ENCODE measurements at places on chromosomes 5 and 9.

- no peak for DNase-seq
These were observed 18.2 kb upstream of the SLCO4C1 start for GRCh38 chr5:102314328-102314727.

DNA sequence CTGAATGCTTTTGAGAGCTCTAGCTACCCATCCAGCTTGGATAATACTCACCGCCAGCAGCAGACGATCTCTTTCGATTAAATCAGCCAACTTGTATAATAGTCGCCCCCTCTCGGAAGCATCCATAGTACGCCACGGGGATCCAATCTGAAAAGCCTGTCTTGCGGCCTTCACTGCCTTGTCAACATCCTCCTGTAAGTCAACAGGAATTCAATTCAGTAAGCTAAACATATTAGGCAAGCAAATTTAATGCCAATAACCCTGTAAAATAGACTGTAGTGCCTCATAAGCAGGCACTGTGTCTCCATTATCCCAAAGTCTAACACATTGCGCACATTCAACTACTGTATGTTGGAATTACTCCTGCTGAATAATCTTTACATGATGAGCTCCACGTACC is 22.0 kb downstream of the ALDH1A1 start:
- no peak for DNase-seq

DNA sequence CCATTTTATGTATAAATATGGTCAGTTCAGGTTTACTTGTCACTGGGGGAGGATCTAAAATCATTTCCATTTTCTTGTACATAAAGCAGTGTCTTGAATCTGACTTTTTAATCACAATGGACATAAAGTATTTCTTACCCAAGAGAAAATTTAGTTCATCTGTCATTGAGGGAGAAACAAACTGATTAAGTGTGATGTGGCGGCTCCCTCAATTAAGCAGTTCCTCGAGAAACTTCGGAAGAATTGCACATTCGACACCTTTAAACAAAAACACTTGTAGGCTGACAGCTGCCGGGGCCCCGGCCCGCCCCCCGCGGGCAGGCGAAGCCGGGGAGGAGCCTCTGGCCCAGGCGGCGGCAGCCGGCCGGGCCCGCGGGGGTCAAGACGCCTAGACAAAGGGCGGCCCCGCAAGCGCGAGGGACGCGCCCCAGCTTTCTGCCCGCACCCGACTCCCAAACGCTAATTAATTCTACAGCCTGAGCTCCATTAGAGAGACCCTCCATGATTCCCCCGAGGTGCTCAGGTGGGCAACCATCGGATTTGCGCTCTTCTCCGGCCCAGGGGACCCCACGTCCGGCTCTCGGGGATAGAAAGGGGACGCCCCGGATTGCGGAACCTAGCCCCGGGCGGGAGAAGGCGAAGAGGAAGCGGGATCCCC is 750 bp downstream of the TRIM36 start:
- DNase-seq, result peak; percentile 12

- no peak for DNase-seq
These were observed 11.0 kb downstream of the ABLIM3 start for GRCh38 chr5:149152317-149152746.

DNA sequence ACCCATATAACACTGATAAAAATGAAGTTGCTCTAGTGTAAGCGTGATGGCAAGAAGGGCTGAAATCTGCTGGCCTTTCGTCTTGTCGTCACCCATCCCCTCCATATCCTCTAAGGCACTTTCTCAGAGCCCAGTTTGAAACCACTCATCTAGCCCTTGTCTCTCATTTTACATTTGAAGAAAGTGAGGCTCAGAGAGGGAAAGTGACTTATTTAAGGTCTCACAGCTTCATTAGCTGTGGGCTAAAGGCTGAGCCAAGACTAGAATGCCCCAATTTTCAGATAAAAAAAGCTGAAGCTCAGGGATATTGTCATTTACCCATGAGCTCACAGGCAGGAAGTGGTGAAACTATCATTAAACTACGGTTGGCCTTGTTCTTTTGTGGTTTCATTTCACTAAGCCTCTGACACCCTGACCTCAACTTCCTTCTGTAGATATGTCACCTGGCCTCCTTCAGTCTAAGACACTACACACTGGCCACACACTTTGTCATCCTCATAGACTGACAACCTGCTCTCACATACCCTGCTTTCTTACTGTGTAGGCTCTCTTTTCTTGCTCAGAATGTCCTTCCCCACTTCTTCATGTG is 176.7 kb upstream of the DMAC1 start:
- DNase-seq, result no peak

- DNase-seq, result no peak
These were observed 148.4 kb downstream of the MAN2A1 start for GRCh38 chr5:109838157-109838556.

GRCh38 chr5:55993731-55994494 is 850 bp downstream of the IL6ST start:
- no peak for DNase-seq

GRCh38 chr9:89801341-89801740 is 196.5 kb downstream of the GADD45G start:
- no peak for DNase-seq

- DNase-seq, result no peak
These were observed 8.1 kb downstream of the SPINK14 start for GRCh38 chr5:148176480-148176879.

DNA sequence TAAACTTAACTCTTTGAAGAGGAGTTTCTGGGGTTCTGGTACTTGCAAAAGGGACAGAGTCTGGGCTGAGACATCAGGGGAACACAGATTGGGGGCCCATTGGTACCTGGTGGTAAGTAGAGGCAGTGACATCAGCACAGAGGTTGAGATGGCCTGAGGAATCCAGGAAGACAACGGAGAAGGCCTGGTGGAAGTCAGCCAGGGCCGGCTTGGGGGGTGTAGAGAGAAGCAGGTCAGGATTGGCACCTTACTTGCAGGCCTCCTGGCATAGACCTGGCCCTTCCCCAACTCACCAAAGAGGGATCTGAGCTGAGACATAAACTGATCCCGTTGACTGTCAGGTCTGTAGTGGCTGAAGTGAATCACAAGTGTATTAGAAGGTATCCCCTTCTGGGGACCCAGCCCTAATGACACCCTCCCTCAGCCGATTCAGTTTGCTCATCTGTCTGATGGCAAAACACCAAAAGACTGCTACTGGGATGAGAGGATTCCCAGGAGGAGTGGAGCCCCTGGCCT is 5.5 kb downstream of the NOL6 start:
- no peak for DNase-seq

GRCh38 chr5:11432116-11432515 is 472.1 kb downstream of the CTNND2 start:
- no peak for DNase-seq

GRCh38 chr9:20509466-20509865 is 112.8 kb downstream of the MLLT3 start:
- no peak for DNase-seq

GRCh38 chr9:79610019-79610631 is 38.4 kb downstream of the TLE4 start:
- DNase-seq, result no peak

GRCh38 chr9:97473717-97474116 is 27.7 kb upstream of the TMOD1 start:
- no peak for DNase-seq

DNA sequence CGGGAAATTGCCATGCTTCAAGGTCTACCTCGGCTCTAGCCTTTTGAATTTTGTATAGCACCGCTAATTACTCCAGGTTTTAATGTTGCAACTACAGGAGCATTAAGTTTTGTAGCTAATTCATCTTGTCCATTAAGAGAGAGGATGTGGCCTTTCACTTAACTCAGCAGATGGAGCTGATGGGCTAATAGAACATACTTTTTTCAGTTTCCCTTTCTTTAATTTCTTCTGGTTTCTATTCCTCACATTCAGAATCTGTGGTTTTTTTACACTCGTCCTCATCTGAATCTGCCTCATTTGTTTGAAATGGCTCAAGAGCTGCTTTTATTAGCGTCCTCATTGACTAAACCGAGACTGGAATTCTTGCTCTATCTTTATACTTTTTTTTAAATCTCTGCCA is 2085.7 kb upstream of the C9orf72 start:
- no peak for DNase-seq

GRCh38 chr5:95043648-95044047 is 241.2 kb downstream of the MCTP1 start:
- DNase-seq, result no peak

- DNase-seq, result no peak
These were observed 8.1 kb upstream of the CYSTM1 start for GRCh38 chr5:140166911-140167310.

GRCh38 chr5:178573216-178573615 is 17.0 kb downstream of the COL23A1 start:
- no peak for DNase-seq

DNA sequence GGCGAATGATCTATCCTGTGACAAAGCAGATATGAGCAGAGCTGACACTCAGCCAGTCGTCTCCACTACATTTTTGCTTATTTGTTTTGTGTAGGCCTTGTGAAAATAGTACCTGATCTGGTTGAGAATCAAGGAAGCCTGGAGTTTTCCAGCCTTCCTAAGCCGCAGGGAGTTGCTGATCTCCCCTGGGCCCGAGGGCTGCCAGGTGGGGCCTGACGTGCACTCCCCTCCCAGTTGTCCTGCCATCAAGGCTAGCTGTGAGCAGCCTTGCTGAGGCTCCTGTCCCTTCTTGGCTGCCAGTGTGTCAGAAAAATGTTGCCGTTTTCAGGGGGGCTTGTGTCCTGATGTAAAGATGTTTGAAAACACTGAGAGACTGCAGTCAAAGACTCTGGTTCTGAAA is 102.4 kb downstream of the SMARCA2 start:
- no peak for DNase-seq

DNA sequence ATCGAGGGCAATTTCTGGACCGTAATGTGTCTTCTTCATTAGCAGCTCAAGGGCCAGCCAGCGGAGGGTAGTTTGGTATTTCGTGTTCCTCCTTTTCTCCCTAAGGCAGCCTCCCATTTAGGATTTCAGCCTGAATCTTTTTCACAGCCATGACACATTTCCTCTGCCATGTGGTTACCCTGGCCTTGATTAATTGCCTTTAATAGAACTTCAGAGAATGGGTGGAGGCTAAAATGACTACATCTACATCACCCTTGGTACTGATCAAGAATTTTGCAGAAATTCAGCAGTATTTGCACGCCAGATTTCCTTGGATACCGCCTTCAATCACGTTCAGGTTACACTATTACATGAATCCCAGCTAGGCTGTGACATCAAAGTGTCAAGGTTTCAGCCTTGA is 58.0 kb downstream of the ADAMTS16 start:
- DNase-seq, result no peak

- no peak for DNase-seq
These were observed 501.5 kb downstream of the DMAC1 start for GRCh38 chr9:7298123-7298522.

DNA sequence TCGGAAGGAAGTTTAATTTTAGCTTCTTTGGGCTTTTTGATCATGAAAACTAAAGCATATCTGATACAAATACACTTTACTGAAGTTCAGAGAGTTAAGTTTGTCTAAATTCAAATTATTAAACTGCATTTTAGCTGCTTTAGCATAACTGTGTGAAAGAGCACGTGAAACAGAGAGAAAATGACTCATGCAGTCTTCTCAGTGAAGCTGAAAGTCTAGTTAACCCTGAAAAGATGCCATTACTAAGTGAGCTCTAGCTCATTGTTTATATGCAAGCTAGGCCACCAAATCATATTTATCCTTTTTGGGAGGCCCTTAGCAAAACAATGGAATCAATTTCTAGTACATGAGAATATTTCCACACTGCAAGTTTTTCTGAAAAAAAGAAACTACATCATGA is 27.6 kb downstream of the TPD52L3 start:
- DNase-seq, result no peak

DNA sequence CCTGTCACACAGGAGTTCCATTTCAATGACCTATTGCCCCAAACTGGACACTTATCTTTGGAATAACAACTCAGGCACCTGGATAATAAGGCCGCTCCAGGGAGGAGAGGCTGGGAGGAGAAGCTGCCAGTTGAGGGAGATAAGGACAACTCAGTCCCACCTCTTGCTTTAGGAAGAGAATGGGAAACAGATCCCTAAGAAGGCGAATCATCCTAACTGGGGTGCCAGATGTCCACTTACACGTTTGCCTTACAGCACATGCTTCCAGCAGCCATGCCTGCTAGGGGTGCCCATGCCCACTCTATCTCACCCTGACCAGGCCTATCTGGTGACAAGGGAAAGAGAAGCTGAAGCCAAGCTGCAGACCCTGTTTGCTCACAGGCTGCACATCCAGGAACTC is 6.5 kb downstream of the HK3 start:
- no peak for DNase-seq

DNA sequence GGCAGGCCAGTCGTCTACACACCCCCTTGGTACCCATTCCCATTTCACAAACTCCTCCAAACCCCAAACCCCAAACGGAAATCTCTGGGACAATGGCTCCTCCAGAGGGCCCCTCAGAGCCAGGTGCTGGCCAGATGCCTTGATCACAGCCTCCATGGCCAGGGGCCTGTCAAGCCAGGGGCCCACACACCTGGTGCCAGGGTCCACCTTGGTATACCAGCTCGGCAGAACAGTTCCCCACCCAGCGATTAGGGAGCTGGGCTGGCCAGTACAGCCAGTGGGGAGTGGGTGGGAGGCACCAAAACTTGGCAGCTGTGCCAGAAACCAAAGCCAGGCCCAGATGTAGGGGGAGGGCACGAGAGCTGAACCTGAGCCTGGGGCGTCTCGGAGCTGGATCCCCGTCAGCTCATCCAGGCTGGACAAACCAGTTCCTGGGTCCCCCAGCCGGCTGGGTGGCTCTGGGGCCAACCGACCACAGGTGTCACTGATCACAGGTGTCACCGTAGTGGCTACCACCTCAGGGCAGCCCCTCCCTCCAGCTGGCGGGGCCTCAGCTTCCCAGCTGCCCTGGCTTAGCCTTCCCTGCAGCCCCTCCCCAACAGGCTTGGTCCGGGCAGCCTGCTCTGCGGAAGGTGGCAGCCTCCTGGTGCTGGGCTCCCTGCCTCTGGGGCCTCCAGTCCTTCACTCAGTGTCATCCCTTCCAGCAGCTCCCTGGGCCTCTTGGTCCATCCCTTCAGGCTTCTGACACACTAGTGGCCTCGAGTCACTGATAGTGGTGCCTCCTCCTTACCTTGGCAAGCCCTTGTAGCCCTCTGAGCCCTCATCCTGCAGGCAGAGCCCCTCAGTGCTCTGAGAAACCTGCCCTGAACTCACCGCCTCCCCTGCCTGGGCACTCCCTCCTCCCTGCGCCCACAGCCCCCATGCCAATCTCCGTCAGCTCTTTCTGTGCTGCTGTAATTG is 6.6 kb upstream of the RMND5B start:
- no peak for DNase-seq

DNA sequence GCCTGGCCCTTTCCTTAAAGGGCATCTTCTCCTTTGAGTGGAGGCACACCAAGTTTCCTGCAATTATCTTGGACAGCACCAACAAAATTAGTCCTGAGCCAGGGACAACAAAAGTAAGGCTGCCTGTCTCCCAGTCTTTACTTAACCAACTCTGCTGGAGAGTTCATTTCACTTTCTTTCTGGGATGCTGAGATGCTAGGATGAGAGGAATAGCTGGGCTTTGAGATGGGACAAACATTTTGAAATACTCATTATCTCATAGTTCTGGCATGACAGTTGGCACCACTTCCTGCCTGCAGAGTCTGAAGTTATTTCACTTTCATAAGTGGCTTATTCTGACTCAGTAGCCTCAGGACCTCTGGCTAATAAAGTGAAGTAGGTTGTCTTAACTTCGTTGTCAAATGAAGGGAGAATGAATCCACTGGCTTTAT is 157.0 kb downstream of the C9orf152 start:
- DNase-seq, result no peak

GRCh38 chr9:81108391-81108790 is 581.0 kb downstream of the TLE1 start:
- DNase-seq, result no peak

GRCh38 chr5:38847559-38848347 is 1.9 kb downstream of the OSMR start:
- DNase-seq, result no peak
